ENCODE measurements at places on chromosomes 2 and 18. TPM values are rescaled to one million over a fixed set of nuclear protein-coding genes. Genes with fewer than 3 reads are reported as not detected.
A peak's percentile ranks its signal among the peaks of the same experiment; 100 is the strongest.

- no peak for DNase-seq
These were observed 43.5 kb upstream of the TMEM247 start for GRCh38 chr2:46435796-46436360.

- no peak for DNase-seq
These were observed 23.3 kb downstream of the MTHFD2 start for GRCh38 chr2:74221604-74222299.

GRCh38 chr2:134336352-134336751, 82.5 kb downstream of the MGAT5 start:
- DNase-seq = no peak

DNA sequence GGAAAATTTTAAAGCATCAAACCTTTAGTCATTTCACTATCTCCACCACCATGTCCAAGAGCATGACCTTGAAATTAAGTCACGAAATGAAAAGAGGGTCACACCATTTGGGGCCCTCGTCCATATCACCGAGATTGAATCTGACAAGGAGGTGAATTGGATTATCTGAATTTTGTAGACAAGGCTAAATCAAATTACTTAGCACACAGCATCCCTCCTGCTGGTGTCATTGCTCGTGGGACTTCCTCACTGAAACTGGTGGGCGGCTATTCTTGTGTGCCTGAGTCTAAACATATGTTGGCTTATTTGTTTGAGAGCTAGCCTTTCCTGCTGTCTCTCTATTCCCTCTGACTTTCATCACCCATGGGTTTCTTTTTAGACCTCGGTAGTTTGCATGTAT, 64.6 kb upstream of the CNGA3 start:
- no peak for DNase-seq

- no peak for DNase-seq
These were observed 291.6 kb downstream of the ZNF385B start for GRCh38 chr2:179569831-179570233.

DNA sequence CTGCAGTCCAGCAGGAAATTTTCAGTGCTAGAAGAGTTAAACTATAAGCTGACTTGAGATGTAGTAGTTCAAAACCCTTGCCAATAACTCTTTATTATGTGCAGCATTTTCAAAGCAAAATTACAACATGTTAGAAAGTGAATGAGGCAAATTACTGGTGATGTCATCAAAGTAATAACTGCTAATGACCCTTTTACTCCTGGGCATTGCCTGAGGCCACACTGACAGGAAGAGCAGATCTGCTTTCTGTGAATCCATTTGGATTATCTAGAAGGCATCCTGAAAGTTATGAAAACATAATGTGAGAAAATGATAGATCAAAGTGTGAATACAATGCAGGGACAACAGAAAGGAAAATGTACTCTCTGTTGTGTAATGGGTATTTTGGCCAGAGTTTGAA, 139.6 kb upstream of the TRIB2 start:
- no peak for DNase-seq

DNA sequence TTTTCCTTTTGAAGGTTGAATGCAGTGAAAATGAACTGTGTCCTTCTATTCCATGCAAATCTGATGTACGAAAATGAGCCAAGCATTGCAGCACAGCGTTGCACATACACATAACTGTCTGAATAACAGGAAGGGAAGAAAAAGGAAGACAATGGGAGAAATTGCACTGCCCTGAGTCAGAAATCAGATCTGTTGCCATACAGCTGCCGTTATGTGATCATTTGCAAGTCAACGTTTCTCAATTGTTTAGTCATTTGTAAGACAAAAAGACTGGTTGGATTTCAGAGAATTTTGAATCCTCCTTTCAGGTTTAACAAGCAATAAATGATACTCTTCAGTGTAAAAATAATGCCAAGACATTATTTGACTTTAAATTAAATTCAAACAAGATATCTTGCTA, 284.1 kb downstream of the DSEL start:
- DNase-seq = no peak

DNA sequence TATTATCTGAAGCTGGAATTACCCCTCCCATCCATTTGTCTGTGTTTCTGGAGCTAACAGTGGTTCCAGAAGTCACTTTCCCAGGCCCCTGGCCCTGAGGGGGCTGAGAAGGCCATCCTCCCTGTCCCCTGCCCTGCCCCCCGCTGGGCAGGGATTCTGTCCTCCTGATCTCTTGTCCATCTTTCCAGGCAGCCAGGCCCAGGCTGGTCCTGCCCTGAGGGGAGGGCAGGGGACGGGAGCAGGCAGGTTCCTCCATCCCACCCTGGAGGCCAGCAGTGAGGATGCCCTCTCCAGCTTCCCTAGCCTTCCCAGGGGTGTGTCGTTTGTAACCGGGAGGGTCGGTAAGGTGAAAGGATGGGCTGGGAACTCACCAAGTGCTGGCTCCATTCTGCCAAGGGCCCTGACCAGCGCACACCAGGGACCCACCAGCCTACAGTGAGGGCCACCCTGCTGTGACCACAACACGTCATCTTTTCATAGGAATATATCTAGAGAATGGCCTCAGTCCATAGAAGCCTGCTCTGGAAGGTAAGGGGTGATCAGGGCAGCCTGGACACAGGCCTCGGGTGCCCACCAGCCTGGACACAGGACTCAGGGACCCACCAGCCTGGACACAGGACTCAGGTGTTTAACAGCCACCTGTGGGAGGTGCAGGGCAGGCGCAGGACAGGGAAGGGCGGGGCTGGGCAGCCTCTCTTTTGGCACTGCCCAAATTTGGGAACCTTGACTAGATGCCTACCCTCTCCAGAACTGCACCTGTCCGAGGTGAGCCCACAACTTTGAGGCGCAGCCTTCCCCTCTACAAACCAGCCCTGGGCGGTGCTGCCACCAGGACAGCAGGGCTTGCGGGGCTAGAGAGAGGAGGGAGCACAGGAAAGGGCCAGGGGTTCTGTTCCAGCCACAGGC, 35.8 kb upstream of the GPC1 start:
- no peak for DNase-seq

- DNase-seq = no peak
These were observed 198.2 kb upstream of the SMAD7 start for GRCh38 chr18:49149011-49149410.

DNA sequence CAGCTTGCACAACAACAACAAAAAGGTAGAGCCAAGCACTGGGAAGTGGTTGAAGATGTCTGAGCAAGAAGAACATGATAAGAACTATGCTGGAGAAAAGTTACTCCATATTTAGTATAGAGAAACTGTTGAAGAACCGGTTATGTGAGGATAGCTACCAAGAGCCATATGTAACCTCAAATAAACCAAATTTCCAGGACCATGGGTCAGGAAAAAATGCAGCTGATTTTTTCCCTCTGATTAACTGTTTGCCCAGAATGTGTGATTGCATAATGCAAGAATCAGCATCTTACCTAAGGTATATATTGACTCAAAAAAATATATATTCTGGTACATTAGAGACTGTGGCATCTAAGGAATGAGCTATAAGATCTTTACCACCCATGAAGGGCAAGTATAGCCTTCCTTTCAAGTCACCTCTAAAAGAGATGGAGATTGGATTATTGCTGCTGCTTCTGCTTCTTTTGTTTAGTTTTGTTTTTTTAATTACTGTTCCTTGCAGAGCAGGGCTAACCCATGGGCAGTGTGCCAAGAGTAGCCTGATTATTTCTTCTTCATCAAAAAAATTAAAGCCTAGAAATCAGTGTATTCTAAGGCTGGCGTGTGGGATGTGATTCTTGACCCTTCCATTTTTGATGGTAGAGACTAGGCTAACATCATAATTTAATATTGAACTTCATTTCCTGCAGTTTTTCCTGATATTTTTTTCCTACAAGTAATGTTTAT, 76.9 kb upstream of the MAP3K20 start:
- no peak for DNase-seq

GRCh38 chr2:38115216-38116032, 39.5 kb upstream of the CYP1B1 start:
- peak; percentile 87 for DNase-seq

DNA sequence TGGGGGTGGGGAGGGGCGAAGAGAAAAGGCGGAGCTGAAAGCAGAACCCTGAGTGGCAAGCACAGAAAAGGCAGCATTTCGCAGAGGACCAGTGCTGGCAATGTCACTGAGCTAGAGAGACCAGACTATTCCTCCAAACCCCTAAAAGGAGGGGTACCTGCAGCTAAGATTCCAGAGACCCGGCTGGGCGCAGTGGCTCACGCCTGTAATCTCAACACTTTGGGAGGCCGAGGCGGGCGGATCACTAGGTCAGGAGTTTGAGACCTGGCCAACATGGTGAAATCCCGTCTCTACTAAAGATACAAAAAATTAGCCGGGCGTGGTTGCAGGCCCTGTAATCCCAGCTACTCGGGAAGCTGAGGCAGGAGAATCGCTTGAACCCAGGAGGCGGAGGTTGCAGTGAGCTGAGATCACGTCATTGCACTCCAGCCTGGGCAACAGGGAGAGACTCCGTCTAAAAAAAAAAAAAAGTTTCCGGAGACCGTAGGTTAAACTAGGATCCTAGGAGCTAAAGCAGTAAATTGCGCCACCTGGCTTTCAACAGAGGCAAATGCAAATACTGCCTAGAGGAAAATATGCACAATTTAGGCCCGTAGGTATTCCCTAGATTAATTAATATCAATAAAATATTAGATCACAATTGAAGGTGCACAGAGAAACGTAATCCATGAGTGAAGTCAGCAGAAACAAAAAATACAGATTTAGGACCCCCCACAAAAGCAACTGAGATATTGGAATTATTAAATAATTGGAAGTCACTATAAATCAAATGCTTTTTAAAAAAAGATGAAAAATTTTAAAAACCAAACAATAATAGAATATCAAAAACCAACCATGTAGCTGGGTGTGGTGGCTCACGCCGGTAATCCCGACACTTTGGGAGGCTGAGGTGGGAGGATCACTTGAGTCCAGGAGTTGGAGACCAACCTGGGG, 4.9 kb downstream of the UCN start:
- peak; percentile 61 for DNase-seq

DNA sequence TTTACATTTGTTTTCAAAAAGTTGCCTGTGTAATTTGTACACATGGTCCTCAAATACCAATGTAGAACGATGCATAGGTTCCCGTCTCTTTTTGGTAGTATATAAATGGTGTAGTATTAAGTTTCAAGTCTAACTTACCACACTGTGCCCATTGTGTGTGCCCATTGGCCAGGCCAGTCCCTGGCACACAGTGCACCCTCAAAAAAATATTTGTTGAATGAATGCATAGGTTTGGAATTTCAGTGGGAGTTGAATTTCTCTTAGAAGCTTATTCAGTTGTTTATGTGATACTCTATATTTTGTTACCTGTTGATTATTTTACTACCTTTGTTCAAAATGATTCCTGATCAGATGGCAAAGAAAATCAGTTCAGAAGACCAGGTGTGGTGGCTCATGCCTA, 30.1 kb downstream of the IDH1 start:
- no peak for DNase-seq

KLHL41 gene
- total RNA-seq = 44.0 TPM

CRYGD gene
- total RNA-seq = not detected

IRS1 gene
- total RNA-seq = 15.8 TPM

CRYGB gene
- total RNA-seq = not detected

CABYR gene
- 0.67 TPM for total RNA-seq

LYPD6 gene
- total RNA-seq = 0.63 TPM

LCT gene
- not detected for total RNA-seq

DTNA gene
- total RNA-seq = 114 TPM

MARS2 gene
- total RNA-seq = 7.1 TPM

Measured in right atrium auricular region (tissue), 2 donors.